ENCODE measurements at places on chromosomes 2 and 18.

DNA sequence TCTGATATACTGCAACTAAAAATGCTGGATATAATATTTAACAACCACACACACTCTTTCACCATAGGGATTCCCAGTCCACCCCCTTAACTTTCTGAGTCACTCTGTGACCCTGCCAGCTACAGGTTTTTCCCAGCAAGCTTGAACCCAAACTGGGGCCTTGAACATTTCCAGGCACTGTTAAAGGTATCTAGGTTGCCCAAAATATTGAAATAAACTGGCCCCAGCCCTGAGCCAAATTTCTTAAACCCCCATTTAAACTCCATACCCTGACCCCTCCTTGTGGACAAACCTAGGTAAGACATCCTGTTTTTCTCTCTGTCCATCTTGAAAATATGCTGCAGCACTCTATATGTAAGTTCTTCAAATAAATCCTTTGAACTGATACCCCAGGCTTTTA lies 19.7 kb upstream of the DCTN1 start:
- no peak for DNase-seq

DNA sequence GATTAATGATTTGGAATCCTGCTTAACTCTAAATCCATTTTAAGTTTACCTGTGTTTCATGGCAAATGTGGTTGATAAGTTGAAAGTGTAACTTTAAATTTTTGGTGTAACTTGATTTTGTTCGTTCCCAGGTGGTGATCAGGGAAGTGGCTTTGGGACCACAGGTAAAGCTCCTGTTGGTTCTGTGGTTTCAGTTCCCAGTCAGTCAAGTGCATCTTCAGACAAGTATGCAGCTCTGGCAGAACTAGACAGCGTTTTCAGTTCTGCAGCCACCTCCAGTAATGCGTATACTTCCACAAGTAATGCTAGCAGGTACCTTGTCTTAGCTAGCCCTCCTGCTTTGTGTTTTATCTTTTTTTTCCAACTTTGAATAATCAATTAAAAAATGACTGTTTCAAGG lies 62.8 kb downstream of the AGFG1 start:
- no peak for DNase-seq

- peak; percentile 33 for DNase-seq
Measured at GRCh38 chr2:231523451-231524285, 6.6 kb downstream of the NMUR1 start.

GRCh38 chr2:221896505-221897151 lies 324.5 kb upstream of the EPHA4 start:
- no peak for DNase-seq

DNA sequence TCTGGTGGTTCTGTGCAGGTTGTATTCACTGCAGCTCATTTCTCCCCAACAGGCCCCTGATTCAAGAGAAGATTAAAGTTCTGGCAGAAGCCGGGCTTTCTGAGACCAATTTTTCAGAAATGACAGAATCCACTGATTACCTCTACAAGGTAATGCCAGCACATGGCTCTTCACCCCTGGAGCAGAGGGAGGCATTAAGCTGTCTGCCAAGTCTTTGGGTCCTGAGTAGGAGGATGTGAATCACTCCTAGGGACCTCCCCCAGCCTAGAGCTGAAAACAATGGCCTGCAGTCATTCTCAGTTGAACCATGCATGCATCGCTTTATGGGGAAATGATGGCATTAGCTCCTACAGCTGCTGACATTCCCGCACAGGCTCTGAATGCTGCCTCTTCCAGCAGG lies 20.5 kb upstream of the RPL37A start:
- no peak for DNase-seq

GRCh38 chr2:171568089-171568488 lies 45.8 kb downstream of the CYBRD1 start:
- no peak for DNase-seq

GRCh38 chr2:83364264-83364663 lies 1094.8 kb downstream of the SUCLG1 start:
- no peak for DNase-seq

DNA sequence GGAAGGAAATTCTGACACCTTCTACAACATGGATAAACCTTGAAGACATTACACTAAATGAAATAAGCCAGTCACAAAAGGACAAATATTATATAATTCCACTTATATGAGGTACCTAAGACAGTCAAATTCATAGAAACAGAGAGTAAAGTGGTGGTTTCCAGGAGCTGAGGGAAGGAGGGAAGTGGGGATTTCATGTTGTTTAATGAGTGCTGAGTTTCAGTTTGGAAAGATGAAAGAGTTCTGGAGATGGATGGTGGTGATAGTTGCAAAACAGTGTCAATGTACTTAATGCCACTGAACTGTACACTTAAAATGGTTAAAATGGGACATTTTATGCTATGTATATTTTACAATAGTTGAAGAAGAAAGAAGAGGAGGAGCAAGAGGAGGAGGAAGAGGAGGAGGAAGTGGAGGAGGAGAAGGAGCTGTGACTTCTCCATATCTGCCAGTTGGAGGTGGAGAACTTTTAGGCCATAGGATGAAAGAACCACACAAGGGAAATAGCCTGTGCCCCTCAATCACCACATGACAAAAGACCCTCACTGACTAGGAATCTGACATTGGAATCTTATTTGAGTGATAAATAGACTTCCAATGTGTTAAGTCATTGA lies 55.3 kb upstream of the LGALSL start:
- DNase-seq: no peak

DNA sequence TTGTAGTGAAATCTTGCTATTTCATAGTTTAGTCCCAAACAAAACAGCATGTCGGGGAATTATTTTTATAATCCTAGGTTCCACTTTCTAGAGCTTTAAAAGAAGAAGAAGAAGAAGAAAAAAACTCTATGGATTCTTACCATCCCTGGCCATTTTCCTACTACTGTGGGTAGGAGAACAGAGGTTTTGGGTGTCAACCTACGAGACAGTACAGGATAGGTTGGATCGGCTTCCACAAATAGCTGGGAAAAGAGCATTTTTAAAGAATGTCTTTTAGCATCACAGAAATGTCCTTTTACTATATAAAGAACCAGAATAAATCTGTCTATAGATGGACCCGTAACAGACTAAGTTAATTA lies 65.2 kb downstream of the RBMS1 start:
- no peak for DNase-seq

GRCh38 chr18:36568487-36568886 lies 260.3 kb downstream of the TPGS2 start:
- no peak for DNase-seq

DNA sequence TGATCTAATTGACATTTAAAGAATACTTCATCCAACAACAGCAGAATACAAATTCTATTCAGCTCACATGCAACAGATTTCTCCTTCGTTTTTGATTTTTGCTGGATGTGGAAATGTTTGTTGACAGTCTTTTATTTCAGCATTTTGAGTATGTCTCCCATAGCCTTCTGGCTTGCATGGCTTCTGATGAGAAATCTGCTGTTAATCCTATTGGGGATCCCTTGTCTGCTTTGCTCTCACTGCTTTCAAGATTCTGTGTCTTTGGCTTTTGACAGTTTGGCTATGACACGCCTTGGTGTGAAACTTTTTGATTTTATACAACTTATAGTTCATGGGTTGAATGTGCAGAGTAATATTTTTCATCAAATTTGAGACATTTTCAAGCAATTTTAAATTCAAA lies 44.7 kb downstream of the TRABD2A start:
- no peak for DNase-seq

DNA sequence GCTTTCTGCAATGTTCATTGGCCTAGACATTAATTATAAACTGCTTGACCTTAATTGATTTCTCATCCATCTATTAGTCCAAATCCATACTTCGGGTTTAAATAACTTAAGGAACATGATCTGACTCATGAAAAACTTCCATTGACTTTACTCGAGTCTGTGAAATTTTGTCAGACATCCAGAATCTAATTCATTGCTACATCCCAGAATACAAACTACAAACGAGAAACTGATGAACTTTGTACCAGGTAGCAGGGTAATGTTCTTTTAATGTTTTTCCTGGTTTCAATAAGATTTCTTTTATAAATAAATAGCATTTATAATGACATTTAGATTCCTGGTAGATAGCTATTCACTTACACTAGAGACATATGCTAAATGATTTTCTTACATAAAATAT lies 36.0 kb upstream of the IKZF2 start:
- DNase-seq: no peak

- no peak for DNase-seq
Measured at GRCh38 chr18:49008716-49009115, 58.0 kb upstream of the SMAD7 start.

All from activated naive CD4-positive, alpha-beta T cell treated with anti-CD3 and anti-CD28 coated beads, Interleukin-2, amount 10 ng/mL, durations not matched to agents 7 days and 5 days (primary cell).